ENCODE measurements at places on chromosomes 6 and 20.

DNA sequence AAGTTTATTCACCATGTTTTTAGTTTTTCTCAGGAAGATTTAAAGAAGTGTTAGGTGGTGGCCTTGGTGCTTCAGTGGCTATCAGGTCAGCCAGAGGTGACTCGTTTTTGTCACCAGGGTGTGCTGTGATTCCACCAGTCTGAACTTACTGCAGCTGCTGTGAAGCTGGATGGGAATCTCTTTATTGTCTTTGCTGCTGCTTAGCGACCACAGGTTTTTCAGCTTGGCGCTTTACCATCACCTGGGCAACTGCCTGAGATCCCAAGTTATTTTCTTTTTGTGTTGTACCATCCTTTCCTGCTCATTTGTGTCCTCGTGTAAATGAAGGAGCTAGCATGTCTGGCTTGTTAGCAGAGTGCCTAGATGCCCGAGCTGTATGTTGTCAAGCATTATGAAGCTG is 146.9 kb downstream of the MACROD2 start:
- no peak for DNase-seq

DNA sequence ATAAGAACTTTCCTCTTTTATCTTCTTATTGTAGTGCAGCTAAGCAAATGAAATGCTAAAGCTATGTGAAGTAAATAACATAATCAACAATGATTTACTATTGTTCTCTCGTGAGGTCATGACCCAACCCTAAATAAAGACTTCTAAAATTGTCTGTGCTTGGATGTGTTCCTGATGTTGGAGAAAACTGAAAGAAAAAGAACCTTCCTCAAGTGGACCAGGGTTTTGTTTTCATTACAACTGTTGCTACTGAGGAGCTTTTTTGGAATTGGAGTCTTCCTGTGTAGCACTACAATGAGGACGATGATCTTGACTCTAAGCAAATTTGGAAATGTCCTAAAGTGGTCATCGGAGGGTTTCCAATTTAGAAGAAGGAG is 59.7 kb upstream of the SUPT3H start:
- DNase-seq = no peak

GRCh38 chr6:158014505-158015187 is 33.0 kb downstream of the SYNJ2 start:
- DNase-seq = no peak

GRCh38 chr6:105034470-105034869 is 77.6 kb downstream of the LIN28B start:
- no peak for DNase-seq

- DNase-seq = no peak
Observed at GRCh38 chr6:93927731-93928130, 508.4 kb upstream of the EPHA7 start.

GRCh38 chr6:167840526-167841179 is 13.9 kb downstream of the AFDN start:
- DNase-seq = no peak

DNA sequence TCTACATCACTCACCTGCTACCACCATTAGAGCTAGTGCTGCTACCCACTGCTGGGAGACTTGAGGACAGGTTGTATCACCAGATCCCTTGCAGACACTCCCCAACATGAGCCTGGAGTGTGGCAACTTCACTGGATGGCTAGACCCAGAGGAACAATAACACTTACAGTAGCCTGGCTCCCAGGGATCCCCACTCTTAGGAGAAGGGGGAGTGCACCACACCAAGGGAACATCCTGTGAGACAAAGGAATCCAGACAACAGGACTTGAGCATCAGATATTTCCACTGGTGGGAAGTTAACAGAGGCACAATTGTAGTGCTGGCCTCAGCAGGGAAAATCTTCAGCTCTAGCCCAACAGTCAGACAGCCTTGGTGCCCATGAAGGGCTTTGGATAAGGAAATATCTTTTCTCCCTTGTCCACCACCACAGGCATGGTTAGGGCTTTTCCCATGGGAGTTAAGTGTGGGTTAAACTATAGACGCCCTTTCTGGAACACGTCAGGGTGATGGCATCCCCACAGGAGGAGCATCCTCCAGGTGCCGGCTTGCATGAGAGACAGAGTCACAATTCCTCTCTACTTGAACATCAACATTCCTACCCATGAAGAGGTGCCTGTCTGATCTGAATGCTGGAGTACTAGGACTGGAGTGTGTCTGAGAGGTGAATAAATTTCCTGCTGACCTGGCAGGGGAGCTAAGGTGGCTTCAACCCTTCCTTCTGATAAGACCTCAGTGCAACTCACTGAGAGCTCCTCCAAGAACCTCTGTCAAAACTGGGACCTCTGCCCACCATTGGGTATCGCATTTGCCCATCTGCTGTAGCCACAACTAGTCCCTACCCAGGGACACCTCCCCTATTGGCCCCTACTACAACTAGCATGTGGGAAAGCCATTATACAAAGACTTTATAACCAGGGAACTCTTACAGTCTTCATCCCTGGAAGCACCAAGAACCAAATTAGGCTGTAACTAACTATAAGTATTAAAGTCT is 55.4 kb upstream of the SIRPG start:
- no peak for DNase-seq

DNA sequence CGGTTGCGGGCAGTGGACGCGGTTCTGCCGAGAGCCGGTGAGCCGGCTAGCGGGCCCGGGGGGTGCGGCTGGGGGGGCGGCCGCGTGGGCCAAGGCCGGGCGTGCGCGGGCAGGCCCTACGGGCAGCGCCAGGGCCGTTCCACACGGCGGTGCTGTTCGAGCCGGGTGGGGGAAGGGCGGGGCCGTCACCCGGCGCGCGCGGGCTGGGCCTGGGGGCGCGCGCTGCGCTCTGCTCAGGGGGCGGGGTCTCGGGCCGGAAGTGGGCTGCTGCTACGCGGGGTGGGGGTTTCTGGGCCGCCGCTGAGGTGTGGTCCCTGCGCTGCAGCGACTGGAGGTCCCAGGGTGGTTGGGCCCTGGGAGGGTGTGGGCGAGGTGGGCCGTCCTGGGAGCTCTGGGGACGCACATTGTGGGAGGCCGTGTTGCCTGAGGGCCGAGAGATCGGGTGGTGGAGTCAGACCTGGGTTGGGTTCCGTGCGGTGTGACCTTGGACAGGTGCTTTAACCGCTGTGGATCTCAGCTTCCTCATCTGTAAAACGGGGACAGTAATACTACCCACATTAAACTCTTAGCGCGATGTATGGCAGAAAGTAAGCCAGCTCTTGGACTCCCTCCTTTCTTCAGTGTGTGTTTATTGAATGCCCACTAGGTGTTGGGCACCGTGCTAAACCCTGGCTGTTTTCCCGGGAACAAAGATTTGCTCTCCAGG is 391 bp downstream of the MAPRE1 start:
- DNase-seq = no peak

DNA sequence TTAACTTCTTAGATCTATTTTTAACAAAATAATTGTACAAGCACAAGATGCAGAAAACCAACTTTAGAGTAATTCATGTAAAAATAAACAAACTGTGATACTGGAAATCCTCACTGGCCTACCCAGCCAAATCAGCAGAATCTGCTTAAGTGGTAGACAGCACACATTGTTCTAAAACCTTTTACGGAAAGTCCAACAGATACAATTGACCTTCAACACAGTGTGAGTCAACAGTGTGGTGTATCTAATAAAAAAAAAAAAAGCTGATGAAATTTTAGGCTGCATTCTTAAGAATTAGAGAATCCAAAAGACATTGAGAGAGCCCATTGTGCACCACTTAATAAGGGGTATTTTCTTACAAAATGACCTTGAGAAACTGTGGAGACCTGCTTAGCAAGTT is 174.5 kb downstream of the COL21A1 start:
- no peak for DNase-seq

- no peak for DNase-seq
Observed at GRCh38 chr6:136086686-136087085, 163.4 kb downstream of the MTFR2 start.

DNA sequence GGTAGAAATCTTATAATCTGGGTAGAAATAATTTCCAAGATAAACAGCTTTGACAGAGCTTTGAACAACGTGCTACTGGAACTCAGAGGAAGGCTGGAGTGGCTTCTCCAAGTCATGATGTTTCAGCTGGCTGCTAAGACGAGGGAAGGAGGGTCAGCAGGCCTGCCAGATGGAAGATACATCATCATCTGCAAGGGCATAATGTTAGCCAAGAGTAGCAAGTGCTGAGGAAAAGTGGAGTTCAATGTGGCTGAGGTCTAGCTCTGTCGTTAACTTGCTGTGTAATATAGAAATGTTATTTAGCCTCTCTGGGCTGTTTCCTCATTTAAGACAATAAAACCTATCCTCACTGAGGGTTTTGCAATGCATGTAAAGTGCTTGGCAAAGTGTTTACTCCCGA is 35.1 kb downstream of the RGS17 start:
- DNase-seq = no peak

- no peak for DNase-seq
Observed at GRCh38 chr6:33755070-33755869, 8.6 kb upstream of the IP6K3 start.

DNA sequence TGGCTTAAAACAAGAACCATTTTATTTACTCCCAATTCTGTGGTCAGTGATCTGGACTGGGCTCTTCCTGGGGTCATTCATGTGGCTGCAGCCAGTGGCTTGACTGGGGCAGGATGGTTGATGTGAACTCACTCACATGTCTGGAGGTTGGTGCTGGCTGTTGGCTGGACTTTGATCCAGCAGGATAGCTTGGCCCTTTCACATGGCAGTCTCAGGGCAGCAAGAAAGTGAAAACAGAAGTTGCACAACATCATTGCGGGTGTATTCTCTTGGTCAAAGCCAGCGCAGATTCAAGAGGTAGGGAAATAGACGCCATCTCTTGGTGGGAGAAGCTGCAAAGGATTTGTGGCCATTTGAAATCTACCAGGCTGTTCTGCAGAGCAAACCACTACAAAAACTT is 77.2 kb downstream of the MDGA1 start:
- DNase-seq = no peak

DNA sequence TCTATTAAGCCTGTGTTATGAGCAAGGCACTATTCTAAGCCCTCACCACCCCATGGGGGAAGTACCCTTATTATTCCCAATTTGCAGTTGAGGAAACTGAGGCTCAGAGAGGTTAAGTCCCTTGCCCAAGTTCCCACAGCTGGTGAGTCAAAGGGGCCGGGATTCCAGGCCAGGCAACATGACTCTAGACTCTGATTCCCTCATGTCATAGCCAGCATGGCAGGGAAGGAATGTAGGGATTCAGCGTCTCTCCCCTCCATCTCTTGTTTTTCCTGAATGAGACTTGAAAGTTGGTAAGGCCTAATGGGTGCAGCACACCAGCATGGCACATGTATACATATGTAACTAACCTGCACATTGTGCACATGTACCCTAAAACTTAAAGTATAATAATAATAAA is 6.7 kb downstream of the C6orf132 start:
- no peak for DNase-seq

DNA sequence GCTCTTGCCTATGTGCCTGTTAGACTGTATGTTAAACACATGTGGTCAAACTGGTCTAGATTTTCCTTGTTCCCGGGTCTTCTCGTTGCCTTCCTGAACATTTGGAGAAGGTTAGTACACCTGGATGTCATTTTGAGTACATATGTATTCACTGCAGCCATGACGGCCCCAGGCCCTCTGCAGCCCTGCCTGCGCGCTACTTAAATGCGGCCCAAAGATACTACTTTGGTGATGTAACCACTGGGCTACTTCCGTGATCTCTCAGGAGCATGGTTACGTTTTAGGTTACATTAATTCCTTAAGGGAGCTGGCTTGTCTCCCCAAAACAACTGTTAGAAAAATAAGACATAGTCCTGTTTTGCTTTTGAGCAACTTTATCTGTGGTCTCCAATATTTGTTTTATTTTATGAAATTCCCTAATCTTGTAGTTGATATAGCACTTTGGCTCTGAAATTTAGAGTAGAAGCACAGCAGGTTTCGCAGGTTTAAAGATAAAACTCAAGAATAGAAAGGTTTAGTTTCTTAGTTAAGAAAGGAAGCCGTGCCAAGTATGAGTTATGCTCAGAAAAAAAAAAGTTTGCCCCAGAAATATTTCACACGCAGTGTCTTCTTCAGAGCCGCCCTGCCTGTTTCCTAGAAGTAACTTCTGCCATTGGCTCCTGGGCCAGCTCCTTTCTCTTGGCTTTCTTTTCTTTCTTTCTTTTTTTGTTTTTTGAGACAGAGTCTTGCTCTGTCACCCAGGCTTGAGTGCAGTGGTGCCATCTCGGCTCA is 38.1 kb downstream of the TIAM2 start:
- DNase-seq = no peak

DNA sequence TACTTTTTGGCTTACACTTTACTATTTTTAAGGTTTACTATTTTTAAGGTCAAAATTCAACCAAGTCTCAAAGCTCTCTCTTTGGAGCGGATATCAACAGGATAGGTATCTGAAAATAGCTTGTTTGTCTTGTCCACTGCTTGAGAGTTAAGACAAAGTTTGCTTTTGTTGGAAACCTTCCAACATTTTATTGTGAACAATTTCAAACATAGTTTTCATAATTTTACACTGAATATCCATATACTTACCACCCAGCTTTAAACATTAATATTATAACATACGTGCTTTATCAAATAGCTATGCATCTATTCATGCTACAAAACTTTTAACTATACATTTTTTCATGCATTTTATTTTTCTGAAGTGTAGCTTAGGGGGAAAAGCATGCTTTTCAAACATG is 109.9 kb downstream of the FYN start:
- DNase-seq = no peak

DNA sequence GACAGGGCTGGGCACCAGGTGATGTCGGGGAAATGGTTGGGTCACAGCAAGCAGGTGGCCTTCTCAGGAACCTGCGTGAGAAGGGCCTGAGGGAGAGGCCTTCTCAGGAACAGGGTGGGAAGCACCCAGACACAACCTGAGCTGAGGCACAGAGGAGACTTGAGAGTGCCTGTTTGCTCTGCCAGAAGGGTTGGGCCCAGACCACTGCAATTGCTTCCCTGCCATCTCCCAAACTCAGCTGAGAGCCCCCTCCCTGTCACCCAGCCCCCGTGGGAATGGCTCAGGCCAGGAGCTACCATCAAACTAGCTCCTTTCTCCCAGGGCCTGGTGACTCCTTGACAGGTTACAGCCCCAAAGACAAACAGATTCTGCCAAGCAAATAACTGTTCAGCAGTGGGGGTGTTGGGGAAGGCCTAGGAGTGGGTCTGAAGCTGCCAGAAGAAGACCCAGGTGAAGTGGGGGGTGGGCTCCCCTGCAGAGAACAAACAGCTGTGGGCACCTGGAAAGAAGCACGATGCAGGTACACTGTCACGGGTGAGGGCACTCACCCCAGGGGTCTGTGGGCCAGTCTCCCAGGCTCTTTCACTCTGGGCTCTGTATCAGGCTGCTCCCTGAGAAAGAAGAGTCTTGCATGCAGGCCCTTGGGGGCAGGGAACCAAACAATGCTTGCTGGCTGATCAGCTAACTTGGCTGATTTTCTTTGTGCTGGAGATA is 30.4 kb upstream of the SPDEF start:
- no peak for DNase-seq

DNA sequence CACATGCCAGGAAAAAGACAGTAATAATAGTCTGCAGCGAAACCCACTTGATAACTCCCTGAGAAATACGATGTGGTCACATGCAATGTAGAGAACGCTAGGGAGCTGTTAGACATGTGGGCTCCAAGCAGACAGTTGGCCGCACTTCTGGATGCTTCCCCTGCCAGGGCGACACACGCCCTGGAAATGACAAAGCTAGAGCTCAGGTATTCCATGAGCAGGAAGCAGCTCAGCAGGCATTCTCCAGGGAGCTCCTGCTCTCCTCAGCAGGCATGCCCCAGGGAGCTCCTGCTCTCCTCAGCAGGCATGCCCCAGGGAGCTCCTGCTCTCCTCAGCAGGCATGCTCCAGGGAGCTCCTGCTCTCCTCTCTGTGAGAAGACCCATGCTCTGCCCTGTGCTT is 52.4 kb upstream of the NXT1 start:
- DNase-seq = no peak

All from stimulated activated CD8-positive, alpha-beta memory T cell treated with anti-CD3 and anti-CD28 coated beads, Interleukin-7, amount 100 ng/mL, for 48 hours (primary cell).